ENCODE measurements at places on chromosomes 6 and 20.

DNA sequence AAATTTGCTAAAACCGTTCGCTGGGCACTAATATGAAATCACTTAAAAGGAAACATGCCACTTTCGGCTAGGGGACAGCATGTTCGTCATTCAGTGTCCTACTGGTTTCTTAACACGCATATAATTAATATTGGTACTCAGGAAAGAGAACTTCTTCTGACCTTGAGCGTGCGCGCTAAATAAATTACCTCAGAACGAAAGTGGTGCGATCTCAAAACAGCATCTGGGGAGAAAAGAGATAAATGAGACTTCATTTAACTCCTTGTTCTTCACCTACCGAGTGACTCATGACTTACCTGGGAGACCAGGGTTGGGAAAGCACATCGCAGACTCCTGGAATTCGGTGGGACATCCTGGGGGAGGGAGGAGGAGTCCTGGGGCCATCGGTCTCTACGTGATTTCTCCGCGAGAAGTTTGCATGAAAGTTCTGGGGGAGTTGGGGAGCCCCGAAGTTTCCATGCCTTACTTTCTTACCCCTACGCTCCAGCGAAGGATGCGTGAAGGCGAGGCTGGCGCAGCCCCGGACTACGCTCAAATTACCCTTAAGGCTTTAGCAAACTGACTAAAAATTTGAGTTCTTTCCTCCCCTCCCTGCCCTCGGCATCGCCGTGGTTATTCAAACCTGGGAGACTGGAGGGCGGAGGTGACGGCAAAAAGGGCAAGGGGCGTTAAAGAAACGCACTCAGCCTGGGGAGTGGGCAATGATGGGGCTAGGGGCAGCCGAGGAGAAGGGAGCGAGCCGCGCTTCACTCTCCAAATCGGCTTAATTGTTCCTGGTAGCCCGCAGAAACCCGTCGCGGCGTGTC lies 1.1 kb upstream of the BEND6 start:
- no peak for DNase-seq

DNA sequence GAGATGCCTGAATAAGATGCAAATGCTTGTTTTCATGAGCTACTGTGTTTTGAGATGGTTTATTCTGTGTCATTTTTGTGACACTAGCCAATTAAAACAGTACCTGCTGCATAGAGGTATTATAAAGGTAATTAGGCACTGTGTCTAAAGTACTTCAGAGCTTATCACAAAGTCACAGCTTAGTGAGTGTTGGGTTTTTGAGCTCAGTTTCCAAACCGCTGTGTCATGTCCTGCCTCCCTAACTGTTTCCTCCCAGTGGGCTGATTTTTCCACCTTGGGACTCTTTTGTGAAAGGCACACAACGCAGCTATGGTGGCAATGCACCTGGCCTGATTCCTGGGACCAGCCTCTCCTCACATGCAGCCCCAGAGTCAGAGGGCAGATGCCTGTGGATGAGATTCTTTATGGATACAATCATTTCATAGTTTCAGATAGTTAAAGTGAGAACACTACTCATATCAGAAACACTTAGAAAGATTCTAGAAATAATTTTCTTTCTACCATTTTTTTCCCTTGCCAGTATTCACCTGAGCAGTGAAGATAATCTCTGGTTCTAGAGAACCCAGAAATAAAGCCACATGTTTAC lies 41.3 kb upstream of the TAGAP start:
- DNase-seq = no peak

DNA sequence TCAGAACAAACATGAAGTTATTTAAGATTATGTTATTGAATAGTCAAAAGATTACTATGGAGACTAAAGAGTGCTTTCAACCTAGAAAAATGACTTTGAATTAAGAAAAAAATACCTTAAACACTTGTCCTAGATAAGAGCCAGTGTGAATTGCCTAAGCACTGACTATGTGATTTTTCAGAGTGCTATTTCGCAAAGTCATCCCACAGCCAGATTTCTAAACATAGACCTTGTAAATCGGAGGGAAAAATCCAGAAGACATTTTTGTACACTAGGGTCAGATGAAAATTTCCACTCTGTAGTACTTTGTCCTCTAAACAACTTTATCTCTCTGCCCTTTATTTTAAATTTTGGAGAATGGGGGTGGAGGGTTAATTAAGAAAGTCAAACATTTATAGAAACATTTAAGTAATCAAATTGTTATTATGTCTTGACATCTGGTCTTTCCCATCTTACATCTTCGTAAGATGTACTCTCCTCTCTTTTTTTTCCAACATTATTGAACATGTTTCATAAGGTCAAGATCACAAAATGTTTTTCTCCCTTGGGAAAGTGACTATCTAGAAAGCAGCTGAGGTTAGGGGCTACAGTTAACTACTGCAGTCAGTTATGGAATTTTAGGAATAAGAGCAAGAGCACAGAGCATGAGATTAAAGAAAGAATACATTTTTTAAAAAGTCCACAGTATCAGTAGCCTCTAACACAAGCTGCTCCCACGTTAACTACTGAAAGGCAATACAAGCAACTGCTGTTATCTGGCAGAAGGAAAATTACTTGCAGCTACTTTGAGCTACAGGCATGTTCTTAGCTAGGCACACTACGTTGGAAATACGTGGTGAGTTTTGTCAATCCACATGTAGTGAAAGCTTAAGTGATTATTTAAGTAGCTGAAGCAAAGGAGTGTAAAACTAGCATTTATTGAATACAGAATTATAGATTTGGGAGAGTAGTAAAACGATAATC lies 648.5 kb downstream of the HTR1B start:
- no peak for DNase-seq

DNA sequence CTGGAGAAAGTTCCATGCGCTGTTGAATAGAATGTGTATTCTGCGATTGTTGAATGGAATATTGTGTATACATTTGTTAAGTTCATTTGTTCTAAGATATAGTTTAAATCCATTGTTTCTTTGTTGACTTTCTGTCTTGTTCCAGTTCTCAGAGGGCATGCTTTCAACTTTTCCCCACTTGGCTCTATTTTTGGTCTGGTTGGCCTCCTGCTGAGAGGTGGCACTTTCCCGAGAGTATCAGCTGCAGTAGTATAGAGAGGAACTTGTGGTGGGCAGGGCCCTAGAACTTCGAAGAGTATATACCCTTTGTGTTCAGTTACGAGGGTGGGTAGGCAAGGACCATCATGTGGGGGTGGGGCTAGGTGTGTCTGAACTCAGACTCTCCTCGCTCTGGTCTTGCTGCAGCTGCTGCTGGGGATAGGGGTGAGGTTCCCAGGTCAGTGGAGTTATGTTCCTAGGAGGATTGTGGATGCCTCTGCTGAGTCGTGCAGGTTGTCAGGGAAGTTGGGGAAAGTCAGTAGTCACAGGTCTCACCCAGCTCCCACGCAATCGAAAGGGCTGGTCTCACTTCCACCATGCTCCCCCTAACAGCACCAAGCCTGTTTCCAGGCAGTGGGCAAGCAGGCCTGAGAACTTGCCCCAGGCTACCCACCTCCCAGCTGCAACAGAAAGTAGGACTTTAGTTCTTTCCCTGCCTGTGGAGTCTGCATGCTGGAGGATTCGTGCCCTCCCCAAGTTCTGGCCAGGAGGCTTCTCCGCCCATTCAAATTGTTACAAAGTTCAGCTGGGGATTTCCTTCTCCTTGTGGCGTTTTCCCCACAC lies 118.9 kb upstream of the SSTR4 start:
- no peak for DNase-seq

GRCh38 chr6:39330476-39330875 lies 8.0 kb upstream of the KCNK16 start:
- DNase-seq = no peak
